Astrocyte of the spinal cord (primary cell): ENCODE measurements at places on chromosomes 3 and 15.

DNA sequence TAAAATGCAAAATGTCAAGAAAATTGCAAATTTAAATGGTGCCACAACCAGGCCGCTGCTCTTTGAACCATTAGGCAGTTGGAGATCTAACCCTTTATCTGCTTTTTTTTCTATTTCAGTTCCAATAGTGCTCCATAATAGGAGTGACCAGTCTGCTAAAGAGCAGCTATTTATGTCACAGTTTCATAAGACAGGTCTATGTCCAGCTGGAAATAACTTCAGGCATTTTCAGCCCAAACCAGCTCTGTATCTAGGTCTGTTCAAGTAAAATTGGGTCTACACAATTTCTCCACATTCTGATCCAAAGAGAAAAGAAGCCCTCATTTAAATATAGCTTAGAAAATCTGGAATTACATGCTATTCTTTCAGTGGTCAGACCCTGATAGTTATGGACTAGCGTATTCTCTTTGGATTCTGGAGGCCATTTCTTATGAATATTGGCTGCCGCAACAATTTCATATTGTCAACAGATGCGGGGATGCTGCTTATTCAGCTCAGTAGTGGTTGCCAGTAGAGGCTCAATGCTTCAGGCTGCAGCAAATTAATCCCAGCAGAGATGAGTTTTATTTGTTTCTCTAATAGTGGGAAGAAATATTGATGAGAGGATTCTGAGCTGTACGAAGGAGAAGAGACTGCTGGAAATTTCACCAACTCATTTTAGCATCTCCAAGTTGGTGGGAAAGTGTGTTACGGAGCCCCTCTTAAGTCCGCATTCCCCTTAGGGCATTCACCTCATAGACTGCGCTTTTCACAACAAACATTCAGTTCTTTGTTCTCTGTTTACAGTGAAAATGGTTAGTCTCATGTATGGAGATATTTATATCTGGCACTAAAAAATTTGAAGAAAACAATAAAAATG lies 887.0 kb downstream of the ROBO1 start:
- no peak for DNase-seq

GRCh38 chr15:81751816-81752545 lies 293.8 kb downstream of the MEX3B start:
- no peak for DNase-seq

GRCh38 chr15:46921891-46922290 lies 795.4 kb upstream of the SEMA6D start:
- no peak for DNase-seq

DNA sequence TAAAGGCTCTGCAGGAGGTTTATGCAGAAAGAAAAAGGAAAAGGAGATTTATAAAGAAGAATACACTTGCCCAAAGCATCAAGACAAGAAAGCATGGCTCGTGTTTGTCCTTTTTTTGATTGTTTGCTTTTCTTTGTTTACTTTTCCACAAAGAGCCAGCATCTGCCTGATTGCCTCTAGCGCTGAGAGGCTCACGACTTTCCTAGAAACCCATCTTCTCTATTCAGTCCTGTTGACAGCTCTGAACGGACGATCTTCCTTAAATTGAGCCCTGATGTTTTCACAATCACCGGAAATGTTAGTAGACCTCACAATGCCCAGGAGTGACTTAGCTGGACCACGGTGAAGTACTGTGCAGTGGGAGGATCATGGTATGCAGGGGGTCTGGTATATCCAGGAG lies 12.4 kb downstream of the GP5 start:
- DNase-seq = no peak

DNA sequence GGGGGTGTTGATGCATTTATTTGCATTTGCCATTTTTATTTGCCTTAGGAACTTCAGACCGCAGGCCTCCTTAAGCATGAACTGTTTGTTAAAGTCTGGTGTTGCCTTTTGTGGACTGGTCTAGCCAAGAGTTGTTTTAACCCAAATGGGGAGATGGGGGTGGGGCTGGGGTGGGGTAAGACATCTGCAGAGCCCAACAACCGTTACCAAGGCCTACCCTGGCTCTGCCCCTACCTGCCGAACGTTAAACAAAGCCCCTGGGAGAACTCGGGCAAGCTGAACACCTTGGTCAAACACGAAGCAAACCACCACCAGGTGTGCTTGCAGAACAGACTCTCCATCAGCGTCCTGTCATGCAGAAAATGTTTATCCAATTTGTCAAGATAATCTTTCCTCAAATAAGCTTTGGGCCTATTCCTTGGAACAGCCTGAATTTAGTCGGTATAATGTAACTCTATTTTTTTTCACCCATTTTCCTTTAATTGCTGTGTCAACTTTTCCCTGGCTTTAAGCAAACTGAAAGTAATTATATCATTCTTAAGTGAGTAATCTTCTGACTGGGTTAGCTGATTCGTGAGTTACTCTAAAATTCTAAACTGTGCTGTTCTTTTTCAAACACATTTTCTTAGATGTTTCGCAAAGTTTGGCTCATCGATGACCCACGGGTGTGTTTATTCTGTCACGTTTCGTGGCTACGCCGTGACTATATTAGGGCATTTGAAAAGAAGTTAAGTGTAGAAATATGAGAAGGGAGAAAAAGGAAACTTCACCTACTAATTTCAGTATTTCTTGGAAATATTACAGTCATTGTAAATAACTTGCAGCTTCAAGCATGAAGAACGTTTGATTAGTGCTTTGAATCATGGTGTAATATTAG lies 127.6 kb downstream of the SOX2 start:
- DNase-seq = no peak

DNA sequence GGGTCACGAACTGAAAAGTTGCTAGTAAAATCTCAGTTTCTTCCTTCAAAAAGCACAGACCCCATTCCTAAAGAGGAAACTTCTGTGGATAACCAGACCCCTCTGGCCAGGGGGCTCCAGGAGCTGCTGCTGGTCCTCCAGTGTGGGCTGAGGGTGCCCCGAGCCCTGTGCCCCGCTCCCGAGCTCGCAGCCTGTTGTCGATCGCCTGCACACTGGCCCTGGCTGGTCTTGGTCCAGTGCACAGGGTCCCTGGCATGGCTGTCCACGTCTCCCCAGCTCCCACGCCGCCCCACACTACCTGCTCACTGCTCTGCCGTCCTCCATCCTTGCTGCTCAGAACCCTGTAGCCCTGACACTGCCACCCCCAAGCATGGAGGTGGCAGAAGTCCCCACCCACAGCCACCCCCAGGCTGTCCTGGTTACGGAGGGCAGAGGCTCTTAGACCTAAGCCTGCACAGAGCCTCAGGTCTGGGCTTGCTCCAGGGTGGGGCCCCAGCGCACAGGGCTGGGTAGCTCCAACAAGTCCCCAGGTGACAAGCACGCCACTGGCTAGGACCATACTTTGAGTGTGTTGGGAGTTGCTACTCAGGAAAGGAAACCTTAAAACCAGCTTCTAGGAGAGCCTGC lies 87.0 kb downstream of the PLXNA1 start:
- no peak for DNase-seq
